Stimulated activated CD8-positive, alpha-beta memory T cell treated with anti-CD3 and anti-CD28 coated beads, Interleukin-2, amount 100 ng/mL, for 48 hours (primary cell): ENCODE measurements at places on chromosomes 13 and 19.

- DNase-seq, result no peak
Measured at GRCh38 chr13:76925115-76925514, 23.2 kb upstream of the ACOD1 start.

- peak; percentile 20 for DNase-seq
Measured at GRCh38 chr13:52845766-52846566, 2.5 kb downstream of the PCDH8 start.

GRCh38 chr13:23598369-23598768 lies 28.2 kb downstream of the TNFRSF19 start:
- DNase-seq, result no peak

DNA sequence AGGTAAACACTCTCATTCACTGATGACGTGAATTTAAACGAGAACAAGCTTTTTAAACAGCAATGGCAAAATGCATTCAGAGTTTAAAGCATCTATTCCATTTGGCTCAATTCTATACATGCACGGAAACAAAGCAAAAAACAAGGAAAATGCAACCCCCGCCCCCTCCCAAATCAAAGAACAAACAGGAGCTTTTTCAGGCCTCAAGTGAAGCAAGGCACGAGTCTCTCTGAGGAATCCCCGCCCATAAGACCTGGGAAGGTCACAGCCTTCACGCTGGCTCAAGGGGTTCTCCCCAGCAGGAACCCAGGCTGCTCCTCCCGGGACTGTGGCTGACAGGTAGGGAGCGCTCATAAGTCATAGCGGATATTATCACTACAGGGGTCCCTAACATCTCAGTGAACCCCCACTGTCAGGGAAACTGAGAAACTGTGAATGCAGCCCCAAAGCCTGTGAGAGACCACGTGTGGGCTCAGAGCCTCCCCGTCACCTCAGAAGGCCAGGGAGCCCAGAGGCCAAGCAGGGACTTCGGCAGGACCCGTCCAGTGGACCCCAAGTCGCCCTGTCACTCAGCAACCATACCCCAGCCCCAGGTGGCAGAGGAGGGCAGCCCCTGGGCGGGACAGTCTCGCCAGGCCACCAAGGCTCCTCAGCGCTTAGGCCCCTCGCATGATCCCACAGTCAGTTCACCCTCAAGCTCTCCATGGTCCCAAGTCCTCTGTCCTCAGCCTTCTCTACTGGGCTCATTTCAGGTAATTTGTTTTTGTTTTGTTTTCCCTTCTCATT lies 117.3 kb downstream of the ZDHHC20 start:
- DNase-seq, result no peak

GRCh38 chr19:58555920-58556621 lies 1.2 kb upstream of the CHMP2A start:
- DNase-seq, result no peak

DNA sequence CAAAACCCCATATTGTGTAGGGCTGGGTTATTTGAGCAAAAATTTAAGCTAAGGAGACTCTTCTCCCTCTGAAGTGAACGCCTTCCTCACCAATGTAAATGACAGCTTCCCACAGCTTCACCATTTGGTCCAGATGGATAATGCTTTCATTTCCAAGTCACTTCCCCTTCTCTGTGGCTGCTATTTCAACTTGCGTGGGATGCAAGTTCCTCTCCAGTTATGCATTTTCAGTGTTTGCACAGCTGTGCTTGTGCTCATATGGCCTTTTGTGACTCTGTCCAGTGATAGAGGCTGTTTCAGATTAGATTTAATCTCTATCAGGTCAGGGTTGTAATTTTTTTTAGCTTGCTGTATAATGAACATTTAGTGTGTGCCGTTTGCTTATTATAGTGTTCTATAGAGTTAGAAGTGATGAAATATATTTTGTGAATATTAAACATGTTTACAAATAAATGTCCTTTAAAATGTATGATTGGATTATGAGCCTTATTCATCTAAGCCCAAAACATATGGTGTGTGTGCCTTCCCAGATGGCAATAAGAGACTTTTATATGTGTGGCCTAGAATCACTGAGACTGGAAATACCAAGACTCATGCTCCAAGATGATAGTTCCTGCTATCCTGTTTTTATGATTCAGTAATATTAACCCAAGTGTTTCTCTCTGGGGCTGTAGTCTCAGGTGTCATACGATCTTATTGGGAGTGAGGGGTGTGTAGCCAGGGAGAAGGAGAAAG lies 86.6 kb downstream of the TNFRSF19 start:
- DNase-seq, result no peak

GRCh38 chr19:55353803-55354697 lies 469 bp downstream of the COX6B2 start:
- DNase-seq, result no peak

GRCh38 chr19:3609779-3610719 lies 3.4 kb upstream of the TBXA2R start:
- no peak for DNase-seq
